K562 (cell line): ENCODE measurements at places on chromosomes 13 and 19. TPM values are rescaled to one million over a fixed set of nuclear protein-coding genes. Genes with fewer than 3 reads are reported as not detected.

ZNF224 gene
- polyA plus RNA-seq = 9.1 and 12.2 TPM in 2 replicates

SMIM17 gene
- polyA plus RNA-seq = not detected in 2 replicates

DNA sequence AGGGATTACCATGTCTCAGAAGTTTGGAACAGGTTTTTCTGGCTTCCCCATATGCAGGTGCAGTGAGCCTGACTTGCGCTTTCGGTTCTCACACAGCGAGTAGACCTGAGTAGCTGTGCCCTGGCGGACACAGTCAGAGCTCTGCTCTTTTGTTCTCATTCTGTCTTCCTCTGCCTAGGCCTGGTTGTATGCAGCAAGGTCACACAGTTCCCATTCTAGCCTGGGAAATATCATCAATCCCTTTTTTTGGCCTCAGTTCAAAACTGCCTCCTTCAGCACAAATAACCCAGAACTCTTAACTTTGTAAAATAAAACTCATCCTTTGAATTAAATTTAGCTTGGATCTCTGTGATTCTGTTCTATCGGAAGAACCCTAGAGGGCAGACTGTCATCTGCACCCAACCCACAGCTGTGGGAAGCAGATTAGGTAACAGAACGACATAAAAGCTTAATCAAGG is 10.2 kb downstream of the OXGR1 start:
- no peak for DNase-seq

DNA sequence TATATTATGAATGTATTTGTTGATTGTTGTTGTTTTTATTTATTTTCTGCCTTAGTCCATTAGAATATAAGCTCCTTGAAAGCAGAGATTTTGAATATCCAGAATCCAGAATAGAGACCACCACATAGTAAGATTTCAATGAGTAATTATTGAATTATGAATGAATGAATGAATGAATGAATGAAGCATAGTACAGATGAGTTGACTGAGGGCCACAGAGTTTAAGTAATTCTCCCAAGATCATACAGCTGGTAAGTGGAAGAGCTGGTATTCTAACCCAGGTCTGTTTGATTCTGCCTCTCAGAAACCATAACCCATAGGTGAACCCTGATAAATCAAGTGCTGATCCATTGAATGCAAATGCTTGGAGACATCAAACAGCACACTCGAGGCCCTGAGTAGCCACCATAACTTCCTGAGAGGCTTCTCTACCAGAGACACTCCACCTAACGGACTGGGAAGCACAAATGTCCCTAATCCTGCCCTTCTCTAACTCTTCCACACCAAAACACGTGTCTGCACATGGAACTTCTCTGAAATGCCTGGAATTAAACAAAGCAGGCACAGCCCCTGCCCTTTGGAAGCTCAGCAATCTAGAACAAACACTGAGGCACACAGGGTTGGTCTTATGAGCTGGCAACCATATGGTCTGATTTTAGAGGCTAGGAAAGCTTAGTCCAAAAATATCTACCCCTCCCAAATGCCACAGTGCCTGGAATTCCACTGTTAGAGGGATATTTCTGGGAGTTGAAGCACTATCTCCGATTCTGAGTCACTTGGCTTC is 190.1 kb downstream of the FOXO1 start:
- no peak for DNase-seq

DNA sequence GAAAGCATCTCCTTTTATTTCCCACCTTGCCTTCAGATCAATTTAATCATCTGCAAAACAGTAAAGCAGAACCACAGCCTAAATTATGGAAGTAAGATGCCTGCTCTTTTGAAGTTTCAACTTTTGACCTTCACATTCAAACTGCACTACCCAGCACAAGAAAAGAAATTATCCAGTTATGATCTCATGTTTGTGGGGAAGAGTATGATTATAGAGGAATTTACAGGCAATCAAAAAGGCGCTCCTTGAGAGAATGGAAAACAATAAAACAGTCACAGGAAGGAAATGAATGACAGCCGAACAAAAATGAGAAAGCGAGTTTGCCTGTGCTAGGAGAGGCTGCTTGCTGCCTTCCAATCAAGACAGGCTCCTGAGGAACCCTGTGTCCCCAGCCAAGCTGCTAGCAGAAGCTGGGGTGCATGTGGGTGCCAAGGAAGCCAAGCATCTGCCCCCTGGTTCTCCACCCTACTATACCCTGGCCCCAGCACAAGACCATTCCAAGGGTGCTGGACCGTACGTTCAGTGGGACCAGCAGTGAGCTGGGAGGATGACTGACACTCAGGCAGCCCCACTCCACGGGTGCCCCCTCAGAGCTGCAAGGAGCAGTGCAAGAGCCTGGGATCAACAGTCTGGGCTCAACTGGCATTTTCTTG is 47.8 kb downstream of the PEPD start:
- no peak for DNase-seq

DNA sequence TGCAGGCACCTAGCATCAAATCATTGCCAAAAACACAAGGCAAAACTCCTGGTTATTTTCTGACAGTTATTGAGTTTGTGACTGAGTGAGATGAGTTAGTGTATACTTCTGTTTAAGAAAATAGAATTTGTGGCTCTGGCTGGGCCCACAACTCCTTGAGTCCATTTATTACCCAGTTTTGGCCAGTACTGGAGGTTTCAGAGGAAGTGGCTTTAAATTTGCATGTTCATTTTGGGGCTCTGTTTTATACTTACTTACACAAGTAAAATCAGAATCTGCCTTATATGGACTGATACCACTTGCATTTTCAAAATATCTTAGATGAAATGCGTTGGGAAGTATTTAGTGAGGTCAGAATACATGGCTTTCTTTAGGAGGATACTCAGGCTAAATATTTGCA is 29.0 kb downstream of the TNFSF11 start:
- no peak for DNase-seq

GRCh38 chr19:43505941-43506340 is 1.4 kb upstream of the PHLDB3 start:
- no peak for DNase-seq

DNA sequence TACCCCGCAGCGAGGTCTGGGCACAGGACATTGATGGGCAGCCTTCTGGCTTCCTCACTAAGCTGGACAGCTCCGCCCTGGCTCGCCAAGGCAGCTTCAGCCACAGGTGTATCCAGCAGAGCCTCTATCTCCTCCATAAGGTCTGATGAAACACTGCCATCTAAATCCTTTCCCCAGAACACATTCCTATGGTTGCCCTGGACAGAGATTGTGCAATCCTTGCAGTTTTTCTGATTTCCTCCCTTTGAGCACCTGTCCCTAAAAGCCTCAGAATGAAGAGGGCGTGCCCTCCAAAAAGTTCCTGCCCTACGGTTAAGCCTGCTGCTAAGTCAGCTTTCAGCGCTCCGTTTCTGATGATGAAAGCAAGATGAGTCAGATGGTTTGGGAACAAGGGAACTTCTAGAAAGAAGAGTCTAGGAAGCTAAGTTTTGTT is 21.0 kb downstream of the CLEC4M start:
- DNase-seq = no peak
